ENCODE measurements at places on chromosomes 2 and 18. TPM values are rescaled to one million over a fixed set of nuclear protein-coding genes. Genes with fewer than 3 reads are reported as not detected.

Gene BMPR2
- total RNA-seq, result 23.8 TPM

Gene PLCL1
- 18.6 TPM for total RNA-seq

Gene SCN7A
- not detected for total RNA-seq

Gene GKN2
- not detected for total RNA-seq

Gene POTEC
- not detected for total RNA-seq

Gene SERPINB11
- not detected for total RNA-seq

Gene FBLN7
- 8.0 TPM for total RNA-seq

Gene TTC39C
- 16.1 TPM for total RNA-seq

Gene PRKAG3
- 0.40 TPM for total RNA-seq

Gene ADAM17
- total RNA-seq, result 50.1 TPM

Gene RUFY4
- total RNA-seq, result not detected

Gene C18orf63
- not detected for total RNA-seq

Gene IL37
- not detected for total RNA-seq

Gene FOXI3
- total RNA-seq, result not detected

Gene HSPE1
- 121 TPM for total RNA-seq

Gene C2orf92
- 1.6 TPM for total RNA-seq

Gene PDK1
- total RNA-seq, result 13.9 TPM

Gene HYCC2
- 9.1 TPM for total RNA-seq

Gene UCN
- total RNA-seq, result 0.50 TPM

Gene PSMA8
- not detected for total RNA-seq

Gene PLGLB2
- 0.87 TPM for total RNA-seq

Gene CCDC148
- 0.26 TPM for total RNA-seq

Gene RTKN
- total RNA-seq, result 15.8 TPM

Gene ERLEC1
- 146 TPM for total RNA-seq

Gene TMEM163
- total RNA-seq, result 0.26 TPM

Gene SEMA4F
- total RNA-seq, result 7.5 TPM

Gene WNT10A
- total RNA-seq, result not detected

Gene PLEKHH2
- 1.9 TPM for total RNA-seq

Gene GPR35
- total RNA-seq, result 0.19 TPM
